ENCODE measurements at places on chromosomes 7 and 10. TPM values are rescaled to one million over a fixed set of nuclear protein-coding genes. Genes with fewer than 3 reads are reported as not detected.

CYP2C19 gene
- not detected for total RNA-seq

DNA sequence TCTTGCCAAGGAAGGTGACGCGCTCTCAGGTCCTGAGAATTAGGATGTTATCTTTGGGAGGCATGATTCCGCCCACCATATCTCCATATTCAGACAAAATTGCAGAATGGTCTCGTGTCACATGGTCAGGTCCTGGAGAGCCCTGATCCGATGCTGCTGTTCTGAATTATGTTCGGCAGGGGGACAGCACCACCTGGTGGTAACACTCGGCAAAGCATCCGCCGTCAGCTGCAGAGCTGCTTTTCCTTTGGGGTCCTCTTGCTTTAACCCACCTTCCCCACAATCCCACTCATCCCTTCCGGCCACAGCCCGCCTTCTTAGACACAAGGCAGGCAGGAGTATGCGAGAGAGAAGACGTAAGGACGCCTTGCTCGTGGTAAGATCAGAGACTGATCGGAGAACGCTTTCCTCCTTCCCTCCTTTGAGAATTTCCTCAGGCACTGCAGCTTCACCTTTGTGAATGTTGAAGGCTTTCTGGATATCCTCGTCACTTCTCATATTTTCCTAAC lies 327.8 kb upstream of the C7orf33 start:
- peak; percentile 82 for DNase-seq

RBM20 gene
- 4.1 TPM for total RNA-seq

- no peak for DNase-seq
Measured at GRCh38 chr10:121952226-121952625, 22.8 kb downstream of the NSMCE4A start.

COBL gene
- total RNA-seq, result 3.9 TPM

EXOC4 gene
- total RNA-seq, result 70.7 TPM

DNA sequence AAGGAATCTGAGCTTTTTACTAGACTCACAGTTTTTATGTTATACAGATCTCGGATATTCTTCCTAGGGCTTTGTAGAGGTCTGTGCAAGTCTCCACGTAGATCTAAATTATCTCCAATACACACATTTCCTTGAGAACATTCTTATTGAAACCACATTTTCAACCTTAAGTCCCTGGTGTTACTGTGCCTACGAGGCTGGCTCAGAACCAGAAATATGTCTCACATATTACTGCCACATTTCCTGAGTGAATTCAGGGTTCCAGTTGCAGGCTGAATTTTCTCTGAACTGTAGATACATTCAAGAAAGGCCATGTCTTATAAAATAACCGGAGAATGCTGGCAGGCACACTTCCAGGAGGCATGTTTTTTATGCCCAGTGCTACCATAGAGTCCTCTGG lies 46.5 kb downstream of the INHBA start:
- no peak for DNase-seq

- DNase-seq, result no peak
Measured at GRCh38 chr7:88226886-88227516, 7.2 kb upstream of the SRI start.

EGR2 gene
- 0.48 TPM for total RNA-seq

Data from ovary (tissue), 10 donors.